ENCODE measurements at places on chromosomes 16 and 17.

GRCh38 chr17:29179232-29180033, 765 bp downstream of the MYO18A start:
- peak; percentile 44 for DNase-seq

GRCh38 chr17:7425316-7425715, at the start of gene SPEM2:
Gene SPEM2 (plus strand): TSS chr17:7425616. CDS start chr17:7425689, 73 bp downstream.
- no peak for DNase-seq

DNA sequence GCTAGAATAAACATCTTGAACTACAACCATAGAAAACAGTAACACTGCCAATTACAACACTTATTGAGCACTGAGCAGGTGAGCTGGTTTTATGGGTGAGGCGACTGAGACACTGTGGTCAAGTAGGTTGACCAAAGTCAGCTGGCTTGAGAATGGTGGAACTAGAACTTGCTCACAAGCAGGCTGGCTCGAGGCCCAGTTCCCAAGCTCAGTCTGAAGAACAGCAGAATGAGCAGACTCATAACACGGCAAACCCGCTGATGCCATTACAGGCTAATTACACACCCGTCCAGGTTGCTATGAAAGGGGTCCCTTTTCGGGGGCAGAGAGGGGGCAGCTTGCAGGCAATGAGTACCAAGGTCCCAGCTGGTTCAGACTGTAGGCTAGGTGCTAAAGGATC, 6.5 kb downstream of the ZZEF1 start:
- DNase-seq: no peak

- DNase-seq: no peak
Measured at GRCh38 chr16:14106457-14106856, 35.3 kb downstream of the MRTFB start.

GRCh38 chr17:8806926-8807550, 7.9 kb upstream of the MFSD6L start:
- DNase-seq: peak; percentile 29

DNA sequence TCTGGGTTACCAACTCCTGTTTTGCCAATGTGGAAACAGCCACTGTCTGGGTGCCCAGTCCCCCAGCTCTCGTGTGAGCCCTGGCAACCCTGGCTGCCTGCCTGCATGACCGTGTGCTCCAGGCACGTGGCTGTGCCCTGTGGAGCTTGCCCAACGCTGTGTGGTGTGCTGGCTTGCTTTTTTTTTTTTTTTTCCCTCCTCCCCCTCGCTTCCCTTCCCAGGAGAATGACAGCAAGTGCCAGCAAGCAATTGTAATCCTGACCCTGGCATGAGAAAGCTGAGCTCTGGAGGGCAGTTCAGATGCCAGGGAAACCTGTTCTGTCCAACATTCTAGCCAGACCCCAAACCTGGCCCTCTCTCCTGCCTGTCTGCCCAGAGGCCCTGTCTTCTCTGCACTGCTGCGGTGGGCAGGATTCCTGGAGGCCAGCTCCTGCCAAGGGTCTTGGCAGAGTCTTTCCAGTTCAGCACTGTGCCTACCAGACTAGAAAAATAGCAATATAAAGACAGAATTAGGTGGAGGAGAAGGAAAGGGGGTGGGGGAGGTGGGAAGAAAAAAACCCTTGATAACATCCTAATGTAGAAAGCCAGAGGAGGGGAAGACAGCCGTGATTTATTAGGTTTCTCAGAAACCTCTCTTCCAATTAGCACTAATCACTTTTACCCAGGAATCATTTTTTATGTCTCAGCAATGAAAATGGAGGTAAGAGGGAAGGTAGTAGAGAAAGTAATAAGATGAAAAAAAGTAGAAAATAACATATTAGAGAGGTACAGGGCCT, 9.0 kb downstream of the HLF start:
- peak; percentile 23 for DNase-seq

GRCh38 chr17:31250229-31250628, 46.8 kb downstream of the OMG start:
- DNase-seq: no peak

GRCh38 chr17:20174588-20175265, 165.6 kb downstream of the SPECC1 start:
- DNase-seq: peak; percentile 83

All from EL (cell line).